ENCODE measurements at places on chromosomes 16 and 17.

DNA sequence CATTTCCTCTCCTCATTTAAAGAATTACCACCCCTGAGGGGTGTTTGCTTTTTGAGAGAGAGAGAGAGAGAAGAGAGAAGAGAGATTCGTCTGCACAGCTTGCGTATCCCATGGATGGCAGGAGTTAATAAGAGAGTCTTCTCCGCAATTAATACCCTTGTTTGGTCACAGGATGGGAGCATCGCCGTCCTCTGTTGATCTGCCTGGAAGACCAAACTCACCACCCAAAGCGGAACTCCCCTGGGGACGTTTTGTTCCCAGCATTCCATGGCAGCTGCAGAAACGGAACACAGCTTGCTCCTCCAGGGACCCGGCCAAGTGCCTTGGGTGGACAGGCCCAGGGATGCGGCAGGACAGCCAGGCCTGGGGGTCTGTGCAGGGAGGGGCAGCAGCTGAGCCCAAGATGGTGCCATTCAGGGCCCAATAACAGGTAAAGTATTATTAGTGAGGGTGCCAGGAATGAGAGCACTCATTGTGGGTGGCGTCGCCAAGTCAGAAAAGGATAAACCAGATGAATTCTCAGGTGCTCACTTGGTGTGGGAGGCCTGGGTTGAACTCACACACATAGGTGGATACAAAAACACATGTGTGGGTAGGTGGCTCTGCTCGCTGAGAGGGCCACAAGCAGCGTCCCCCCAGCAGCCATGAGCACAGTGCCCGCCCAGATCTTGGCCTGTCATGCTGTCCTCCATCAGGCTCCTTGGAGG is 83.1 kb downstream of the NT5M start:
- no peak for DNase-seq

DNA sequence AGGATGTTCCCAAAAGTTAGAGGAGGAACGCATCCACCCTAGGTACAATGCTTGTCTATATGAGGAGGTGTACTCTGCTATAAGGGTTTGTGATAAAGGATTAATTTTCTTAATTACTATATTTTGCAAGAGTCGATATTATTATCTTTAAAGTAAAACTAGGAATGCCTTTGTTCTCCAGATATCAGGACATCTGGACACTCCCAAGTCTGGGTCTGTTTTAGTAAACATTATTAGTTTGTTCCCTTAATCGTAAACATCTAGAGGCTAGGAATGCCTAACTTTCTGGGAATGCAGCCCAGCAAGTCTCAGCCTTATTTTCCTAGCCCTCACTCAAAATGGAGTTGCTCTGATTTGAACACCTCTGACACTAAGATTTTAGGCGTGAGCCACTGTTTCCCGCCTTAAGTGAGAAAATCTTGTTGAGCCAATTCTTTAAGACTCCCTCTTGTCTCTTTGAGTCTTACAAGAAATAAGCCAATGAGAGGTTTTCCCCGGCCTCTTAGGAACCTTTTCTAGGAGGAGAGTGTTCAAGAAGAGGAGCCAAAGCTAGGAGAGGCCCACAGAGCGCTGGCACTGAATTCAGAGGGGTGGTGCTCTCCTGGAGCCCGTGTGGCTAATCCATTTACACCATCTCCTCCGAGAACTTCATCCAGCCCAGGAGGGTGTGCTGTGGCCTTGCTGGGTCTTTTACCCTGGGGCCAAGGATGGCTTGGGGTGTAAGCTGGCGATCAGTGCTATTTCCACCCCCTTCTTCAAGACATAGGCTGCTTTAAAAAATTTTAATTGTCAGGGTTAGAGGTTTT is 40.9 kb downstream of the SMARCE1 start:
- DNase-seq = no peak

DNA sequence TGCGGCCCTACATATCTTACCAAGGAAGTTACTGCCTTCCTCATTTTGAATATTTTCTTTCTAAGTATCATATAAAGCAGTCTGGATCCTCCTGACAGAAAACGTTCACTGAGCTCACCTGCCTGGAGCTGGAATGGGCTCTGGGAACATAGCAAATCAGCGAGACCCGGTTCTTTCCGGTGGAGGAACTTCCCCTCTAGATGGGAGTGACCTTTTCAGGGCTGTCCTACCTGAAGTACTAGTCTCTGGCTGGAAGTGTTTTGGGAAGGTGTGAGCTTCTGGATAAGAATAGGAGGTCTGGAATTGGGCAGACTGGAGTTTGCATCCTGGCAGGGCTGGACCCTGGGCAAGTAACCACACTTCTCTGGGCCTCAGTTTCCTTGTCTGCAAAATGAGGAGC is 79.3 kb downstream of the SDR42E1 start:
- DNase-seq = no peak

- DNase-seq = peak; percentile 19
Measured at GRCh38 chr16:14043278-14043677, 27.8 kb upstream of the MRTFB start.

GRCh38 chr17:2400474-2400866 is 390 bp downstream of the MNT start:
- DNase-seq = peak; percentile 41
